ENCODE measurements at places on chromosomes 6 and 20.

DNA sequence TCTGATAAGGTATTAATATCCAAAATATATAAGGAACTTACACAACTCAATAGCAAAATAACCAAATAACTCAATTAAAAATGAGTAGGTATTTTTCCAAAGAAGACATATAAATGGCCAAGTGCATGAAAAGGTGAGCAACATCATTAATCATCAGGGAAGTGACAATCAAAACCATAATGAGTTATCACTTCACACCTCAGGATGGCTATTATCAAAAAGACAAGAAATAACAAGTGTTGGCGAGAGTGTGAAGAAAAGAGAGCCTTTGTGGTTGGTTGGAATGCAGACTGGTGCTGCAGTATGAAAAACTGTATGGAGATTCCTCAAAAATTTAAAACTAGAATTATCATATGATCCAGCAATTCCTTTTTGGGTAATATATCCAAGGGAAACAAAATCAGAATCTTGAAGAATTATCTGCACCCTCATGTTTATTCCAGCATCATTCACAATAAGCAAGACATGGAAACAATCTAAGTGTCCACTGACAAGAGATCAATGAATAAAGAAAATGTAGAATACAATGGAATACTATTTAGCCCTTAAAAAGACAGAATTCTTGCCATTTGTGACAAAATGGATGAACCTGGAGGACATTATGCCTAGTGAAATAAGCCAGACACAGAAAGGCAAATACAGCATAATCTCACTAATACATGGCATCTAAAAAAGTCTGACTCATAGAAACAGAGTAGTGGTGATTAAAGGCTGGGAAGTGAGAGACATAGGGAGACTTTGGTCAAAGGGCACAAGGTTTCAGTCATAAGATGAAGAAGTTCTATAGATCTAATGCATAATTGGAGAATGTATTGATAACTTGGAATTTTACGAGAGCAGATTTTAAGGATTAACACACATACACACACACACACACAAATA lies 175.6 kb downstream of the FOXA2 start:
- no peak for DNase-seq

DNA sequence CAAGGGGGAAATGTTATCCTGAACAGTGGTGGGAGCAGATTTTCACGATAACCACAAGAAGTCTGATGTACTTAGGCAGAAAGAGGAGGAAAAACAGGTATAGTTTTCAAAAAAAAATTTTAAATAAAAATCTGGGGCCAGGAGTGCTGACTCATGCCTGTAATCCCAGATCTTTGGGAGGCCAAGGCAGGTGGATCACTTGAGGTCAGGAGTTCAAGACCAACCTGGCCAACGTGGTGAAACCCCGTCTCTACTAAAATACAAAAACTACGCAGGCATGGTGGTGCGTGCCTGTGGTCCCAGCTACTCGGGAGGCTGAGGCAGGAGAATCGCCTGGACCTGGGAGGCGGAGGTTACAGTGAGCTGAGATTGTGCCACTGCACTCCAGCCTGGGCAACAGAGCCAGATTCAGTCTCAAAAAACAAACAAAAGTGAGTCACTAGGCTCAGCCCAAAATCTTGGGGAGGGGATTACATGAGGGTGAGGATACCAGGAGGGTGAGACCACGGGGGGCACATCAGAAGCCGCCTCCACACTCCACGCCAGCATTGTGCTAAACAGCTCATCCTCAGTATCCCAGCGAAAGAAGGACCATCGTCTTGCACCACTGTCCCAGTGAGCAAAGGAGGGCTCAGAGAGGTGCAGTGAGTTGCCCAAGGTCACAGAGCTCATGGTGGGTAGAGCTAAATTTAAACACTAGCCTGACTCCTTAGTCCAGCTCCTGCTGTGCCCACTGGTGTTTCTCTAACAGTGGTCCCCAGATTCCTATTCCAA lies 33.7 kb downstream of the BCAS4 start:
- no peak for DNase-seq

DNA sequence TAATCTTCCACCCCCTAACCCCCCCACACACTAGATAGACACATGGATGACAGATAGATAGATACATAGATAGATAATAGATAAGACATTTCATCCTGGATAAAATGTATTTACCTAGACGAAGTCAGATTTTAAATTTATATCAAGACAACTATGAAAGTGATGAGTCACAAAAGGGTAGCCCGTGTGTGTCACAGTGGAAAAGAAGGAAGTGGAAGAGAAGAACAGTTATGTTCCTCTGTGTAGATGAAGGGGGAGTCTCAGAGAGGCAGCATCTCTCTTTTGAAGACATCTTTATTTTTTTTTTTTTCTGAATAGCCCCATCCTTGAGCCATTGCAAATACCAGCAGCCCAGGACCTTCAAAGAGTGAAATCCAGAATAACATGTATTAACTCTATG lies 121.7 kb upstream of the VGLL2 start:
- DNase-seq, result no peak

GRCh38 chr6:149271348-149272340 lies 45.9 kb upstream of the TAB2 start:
- peak; percentile 25 for DNase-seq

DNA sequence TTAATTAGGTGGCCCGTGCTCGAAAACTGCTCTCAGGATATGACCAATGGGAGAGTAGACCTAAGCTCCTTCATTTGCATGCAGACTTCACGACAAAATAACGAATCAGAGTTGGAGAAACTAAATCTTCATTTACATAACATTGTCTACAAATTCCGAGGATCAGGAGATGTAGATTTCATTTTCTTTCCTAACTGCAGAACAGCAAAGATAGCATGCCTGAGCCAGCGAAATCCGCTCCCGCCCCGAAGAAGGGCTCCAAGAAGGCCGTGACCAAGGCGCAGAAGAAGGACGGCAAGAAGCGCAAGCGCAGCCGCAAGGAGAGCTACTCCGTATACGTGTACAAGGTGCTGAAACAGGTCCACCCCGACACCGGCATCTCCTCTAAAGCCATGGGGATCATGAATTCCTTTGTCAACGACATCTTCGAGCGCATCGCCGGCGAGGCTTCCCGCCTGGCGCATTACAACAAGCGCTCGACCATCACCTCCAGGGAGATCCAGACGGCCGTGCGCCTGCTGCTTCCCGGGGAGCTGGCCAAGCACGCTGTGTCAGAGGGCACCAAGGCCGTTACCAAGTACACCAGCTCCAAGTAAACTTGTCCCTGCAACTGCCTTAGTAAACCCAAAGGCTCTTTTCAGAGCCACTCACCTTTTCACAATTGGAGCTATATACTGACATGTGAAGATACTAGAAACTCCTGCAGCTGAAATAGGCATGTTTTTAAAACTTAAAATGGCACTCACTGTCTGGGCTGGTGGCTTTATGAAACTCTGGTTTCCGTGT lies 96.5 kb downstream of the HFE start:
- DNase-seq, result peak; percentile 57

DNA sequence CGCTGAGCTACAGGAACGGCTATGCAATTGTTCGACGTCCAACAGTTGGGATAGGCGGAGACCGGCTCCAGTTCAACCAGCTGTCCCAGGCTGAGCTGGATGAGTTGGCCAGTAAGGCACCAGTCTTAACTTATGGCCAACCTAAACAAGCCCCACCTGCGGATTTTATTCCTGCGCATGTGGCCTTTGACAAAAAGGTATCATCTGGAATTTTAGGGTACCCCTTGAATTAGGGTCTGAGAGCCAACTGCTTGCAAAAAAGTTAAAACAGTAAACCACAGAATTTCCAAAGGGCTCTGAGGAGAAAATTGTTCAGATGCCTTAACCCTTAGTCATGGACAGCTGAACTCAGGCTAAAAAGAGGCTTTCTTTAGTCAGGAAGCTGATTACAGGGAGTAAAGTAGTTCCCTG lies 3.8 kb downstream of the EFHC1 start:
- DNase-seq, result no peak

All from CD8-positive, alpha-beta T cell (primary cell).